ENCODE measurements at places on chromosomes 7 and 10. TPM values are rescaled to one million over a fixed set of nuclear protein-coding genes. Genes with fewer than 3 reads are reported as not detected.

Gene CDK14
- total RNA-seq = not detected

Gene AQP1
- total RNA-seq = 0.14 TPM

Gene CCDC172
- total RNA-seq = not detected

Gene SFRP5
- not detected for total RNA-seq

Gene MEOX2
- not detected for total RNA-seq

Gene ASB10
- total RNA-seq = not detected

Gene CYP2C18
- total RNA-seq = not detected

Gene OR2A5
- not detected for total RNA-seq

Gene TSPAN15
- 10.5 TPM for total RNA-seq

Data from activated naive CD4-positive, alpha-beta T cell treated with anti-CD3 and anti-CD28 coated beads, Interleukin-2, amount 10 ng/mL, durations not matched to agents 5 hours and 36 hours (primary cell).